ENCODE measurements at places on chromosomes 3 and 15. TPM values are rescaled to one million over a fixed set of nuclear protein-coding genes. Genes with fewer than 3 reads are reported as not detected.

GRCh38 chr3:9198261-9198660, 51.2 kb downstream of the SRGAP3 start:
- no peak for DNase-seq

DNA sequence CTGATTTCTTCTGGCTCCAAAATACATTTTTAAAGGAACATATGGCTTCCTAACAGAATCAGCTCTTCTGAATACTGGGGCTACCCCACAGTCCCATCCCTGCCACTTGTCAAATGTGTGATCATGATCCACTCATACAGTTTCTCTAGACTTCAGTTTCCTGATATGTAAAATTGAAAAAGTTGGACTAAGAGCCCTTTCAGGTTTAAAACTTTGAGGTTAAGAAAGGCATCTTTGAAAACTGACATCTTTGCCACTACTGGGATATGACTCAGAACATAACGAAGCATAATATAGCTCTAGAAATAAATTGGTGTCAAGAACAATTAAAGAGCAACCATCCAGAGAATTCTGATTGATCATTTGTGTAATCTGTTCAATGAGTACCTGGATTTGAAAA, 248.3 kb downstream of the IL5RA start:
- DNase-seq = no peak

GRCh38 chr3:9703736-9704346, at the start of gene CPNE9:
Gene CPNE9, plus strand, starts transcription at chr3:9703833. Its CDS starts 164 bp downstream, at chr3:9703997.
- DNase-seq = no peak

DNA sequence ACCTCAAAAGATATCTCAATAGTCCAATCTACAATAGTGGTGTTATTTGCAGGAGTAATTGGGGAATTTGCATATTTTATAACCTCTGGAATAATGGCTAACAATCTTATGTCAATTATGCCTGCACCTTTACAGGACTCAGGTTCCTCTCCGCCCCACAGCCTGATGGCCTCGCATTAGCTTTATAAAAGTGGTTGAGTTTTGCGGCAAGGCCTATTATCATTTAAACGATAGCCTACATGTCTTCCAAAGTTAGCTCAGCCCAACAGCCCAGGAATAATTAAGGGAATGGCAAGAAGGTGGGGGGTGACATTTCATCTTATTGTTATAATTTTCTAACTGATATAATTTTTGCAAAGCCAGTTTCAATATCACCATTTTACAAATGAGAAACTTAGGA, 97.3 kb downstream of the RTP4 start:
- DNase-seq = no peak

DNA sequence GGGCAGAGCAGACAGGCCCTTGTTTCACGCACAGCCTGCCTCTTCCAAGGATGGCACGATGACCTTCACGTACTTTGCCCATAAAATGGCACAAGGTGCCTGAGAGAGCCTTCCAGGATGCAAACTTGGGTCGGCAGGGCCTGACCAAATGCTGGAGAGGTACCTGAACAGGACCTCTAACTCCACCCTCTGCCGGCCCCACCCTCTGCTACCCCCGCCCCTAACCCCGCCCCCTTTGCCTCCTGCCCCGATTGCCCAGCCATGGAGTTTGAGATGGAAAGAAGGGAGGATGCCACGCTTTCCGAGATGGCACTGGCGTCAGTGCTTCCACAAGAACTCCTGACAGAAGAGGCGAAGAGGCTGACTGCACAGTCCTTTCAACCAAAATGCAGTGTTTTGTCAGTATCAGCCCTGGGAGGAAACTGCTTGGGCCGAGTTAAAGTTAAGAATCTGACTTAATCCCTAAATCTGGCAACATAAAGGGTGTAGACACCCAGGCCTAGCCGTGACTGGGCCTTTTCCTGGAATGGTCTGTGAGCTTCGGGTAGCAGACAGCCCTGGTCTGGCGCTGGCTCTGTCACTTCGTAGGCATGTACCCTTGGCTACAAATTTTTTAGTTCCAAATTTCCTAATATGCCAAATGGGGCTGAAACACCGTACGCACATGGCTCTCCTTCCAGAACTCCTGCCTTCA, 230.3 kb upstream of the RGMA start:
- DNase-seq = no peak

- DNase-seq = no peak
Observed at GRCh38 chr15:36645106-36645505, 65.7 kb downstream of the CDIN1 start.

- DNase-seq = no peak
Observed at GRCh38 chr3:10223676-10224639, 24.3 kb upstream of the TATDN2 start.

DNA sequence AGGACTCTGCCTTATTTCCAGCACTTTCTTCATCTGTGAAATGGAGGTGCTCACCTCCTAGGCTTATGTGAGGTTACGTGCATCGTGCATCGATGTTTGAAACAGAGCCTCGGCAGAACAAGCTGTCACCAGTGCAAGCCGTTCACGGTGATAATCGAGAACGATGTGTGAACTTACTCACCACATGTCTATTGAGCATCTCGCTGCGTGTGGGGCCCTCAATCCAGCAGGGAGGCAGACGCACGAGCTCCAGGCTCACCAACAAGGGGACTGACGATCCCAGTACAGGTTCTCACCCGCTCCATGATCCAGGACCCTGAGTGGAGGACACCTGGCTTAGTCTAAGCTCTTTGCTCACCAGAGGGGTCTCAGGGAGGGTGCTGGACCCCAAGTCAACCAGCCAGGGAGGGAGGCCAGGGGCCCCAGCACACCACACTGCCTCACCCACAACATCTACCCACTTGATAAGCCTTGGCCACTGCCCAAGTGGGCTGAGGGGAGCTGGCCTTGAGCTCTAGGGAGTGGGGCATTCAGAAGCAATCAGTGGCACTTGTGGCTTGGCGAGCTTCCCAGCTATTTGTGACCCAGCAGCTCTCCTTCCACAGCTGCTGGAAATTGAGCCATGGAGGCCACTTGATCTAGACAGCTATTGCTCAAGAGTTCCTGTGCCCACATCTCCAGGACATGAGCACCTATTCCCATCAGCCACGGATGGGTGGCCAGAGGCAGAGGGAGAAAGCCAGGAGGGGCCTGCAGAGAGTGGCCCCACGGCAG, 34.4 kb upstream of the SLC6A1 start:
- DNase-seq = peak; percentile 57

DNA sequence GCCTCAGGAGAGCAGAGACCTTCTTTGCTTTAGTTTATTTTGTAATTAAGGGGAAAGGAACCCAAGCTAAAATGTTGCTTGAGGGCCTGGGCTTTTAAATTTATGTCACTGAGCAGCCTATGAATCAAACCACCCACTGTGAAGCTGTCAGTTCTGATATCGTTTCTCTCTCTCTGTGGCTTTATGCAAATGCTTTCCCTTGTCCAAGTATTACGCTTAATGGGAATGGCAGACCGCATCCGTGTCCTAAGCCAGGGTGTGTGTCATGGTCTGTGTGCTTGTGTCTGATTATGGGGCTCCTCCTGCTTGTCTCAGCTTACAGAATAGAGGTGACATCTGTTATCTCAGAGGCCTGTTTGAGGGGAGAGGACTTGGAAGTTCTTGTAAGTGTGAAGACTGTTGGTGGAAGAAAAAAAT, 82.4 kb downstream of the EBLN2 start:
- DNase-seq = peak; percentile 82

- DNase-seq = no peak
Observed at GRCh38 chr15:81032818-81033217, 32.1 kb downstream of the TLNRD1 start.

- DNase-seq = no peak
Observed at GRCh38 chr15:29129221-29129620, 140.4 kb downstream of the NSMCE3 start.

GRCh38 chr3:147619921-147620560, 210.9 kb downstream of the ZIC1 start:
- DNase-seq = no peak

- DNase-seq = no peak
Observed at GRCh38 chr15:70214941-70215635, 117.4 kb upstream of the TLE3 start.

DNA sequence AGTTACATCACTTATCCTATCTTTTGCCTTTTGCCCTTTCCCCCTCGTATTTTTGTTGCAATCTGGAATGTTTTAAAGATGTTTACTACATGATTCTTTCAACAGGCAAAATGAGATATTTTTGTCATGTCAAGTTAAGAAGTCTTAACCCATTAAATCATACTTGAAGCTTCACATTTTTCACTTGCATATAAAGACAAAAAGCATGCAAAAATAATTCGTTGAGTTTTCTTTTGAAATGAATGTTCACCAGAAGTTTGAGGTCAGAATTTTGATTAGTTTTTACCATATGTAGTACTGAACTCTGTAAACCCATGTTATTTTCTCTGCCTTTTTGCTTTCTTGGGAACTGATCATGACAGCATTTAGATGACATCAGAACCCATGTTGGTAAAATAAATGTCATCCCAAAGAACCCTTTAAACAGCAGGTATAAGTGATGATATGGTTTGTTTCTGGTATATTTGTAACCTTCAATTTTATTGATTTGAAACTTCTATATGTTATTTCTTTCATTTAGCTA, 188.5 kb downstream of the GHSR start:
- no peak for DNase-seq

DNA sequence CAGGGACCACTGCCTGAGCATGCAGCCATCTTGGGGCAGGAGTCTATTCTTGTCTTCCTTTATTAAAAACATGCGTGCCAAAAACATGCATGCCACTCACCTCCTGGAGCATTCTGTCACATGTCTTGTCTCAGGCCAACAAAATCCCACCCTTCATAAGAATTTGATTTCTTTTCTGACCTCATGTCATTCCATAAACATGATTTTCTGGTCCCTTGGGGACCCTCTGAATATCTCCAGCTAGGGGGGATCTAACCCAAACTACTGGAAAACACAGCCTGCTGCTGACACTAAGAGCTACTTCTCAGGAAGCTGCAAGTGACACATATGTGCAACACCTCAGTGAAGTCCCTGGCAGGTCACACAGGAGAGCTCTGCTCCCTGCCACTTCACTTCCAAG, 26.8 kb upstream of the NOX5 start:
- no peak for DNase-seq

GRCh38 chr15:55601374-55601773, 13.2 kb upstream of the PYGO1 start:
- no peak for DNase-seq

DNA sequence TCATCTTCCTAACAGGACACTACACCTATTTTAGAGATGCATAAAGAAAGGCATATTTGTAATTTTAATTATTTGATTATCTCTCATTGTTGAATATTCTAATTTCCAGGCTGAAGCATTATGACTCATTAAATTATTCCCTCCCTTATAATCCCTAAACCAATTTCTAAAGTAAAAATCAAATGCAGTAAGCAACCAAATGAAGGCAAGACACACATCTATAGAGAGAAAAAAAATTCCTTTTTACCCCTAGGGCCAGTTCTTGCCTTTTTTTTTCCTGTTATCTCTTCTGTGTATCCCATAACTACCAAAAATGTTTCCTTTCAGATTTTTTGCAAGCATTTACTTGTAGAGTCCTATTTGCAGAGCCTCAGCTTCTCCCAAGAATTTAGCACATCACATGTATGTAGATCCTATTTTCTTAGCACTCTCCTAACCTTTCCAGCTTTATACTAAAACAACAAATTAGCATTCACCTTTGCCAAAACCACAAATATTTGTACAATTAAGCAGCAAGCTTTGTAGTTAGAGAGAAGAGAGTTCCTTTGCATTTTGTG, 177.9 kb downstream of the SATB1 start:
- no peak for DNase-seq

DNA sequence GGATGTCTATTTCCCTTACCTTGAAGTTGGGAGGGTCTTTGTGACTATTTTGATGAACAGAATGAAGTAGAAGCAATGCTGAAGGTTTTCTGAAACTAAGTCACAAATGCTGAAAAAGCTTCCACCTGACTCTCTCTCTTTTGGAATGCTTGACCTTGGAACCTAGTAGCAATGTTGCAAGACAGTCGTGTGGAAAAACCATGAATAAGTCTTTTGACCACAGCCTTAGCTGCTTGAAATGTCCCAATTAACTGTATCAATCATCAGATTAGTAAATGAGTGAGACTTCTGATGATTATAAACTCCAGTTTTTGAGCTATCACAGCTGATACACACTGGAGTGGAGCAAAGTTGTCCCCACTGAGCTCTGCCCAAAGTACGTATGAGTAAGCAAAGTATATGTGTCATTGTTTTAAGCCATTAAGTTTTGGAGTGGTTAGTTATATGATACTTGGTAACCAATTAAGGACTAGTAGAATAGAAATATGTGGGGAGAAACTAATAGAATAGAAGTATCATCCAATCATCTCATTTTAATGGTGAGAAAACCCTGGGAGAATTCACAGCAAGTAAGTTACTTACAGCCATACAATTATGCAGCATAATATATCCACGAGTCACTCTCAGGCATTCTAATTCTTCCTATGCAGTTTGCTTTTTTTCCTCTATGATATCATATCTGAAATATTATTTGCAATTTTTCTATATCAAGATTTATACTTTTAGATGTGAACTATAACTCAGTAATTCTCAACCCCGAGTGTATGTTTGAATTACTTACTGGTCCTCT, 1010.6 kb downstream of the ROBO2 start:
- DNase-seq = no peak

- peak; percentile 8 for DNase-seq
Observed at GRCh38 chr3:110521019-110521418, 550.6 kb upstream of the NECTIN3 start.

- no peak for DNase-seq
Observed at GRCh38 chr3:2823031-2823430, 287.1 kb downstream of the IL5RA start.

DNA sequence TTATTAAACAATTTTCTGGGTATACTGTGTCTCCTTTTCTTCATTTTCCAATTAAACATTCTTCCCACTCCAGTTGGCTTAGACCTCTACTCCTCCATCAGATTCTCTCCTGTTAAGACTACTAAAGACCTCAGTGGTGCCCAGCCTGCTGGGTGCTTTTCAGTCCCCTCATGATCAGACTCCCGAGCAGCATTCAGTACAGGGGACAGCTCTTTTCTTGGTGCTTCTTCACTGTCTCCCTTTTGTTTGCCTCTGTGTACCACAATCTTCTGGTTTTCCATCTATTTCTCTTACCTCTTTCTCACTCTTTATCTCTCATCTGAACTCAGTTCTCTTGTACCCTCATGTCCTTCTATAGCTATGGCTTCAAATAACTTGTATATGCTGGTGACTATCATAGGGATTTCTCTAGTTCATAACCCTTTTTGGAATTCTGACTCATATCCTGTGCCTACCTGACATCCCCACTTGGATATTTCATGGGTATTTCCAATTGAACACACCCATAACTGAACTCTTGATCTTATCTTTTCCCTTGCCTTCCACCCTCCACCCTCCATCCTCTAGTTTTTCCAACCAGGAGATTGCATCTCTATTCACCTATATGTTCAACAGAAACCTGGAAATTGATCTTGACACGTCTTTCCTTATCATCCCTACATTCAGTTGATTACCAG, 55.6 kb upstream of the ABHD10 start:
- DNase-seq = no peak

GRCh38 chr15:76440441-76440840, 103.9 kb downstream of the ISL2 start:
- DNase-seq = no peak

Gene DPPA2
- polyA plus RNA-seq = not detected

Gene RBP2
- 0.30 TPM for polyA plus RNA-seq

Gene FSTL1
- 681 TPM for polyA plus RNA-seq

Gene LSAMP
- 6.6 TPM for polyA plus RNA-seq

Gene KLHL40
- 138 TPM for polyA plus RNA-seq

Gene CYP8B1
- 0.12 TPM for polyA plus RNA-seq

Gene SCAANT1
- polyA plus RNA-seq = 0.53 TPM

Gene MYRIP
- 0.83 TPM for polyA plus RNA-seq

Gene ALS2CL
- polyA plus RNA-seq = 4.0 TPM
